ENCODE measurements at places on chromosomes 3 and 15. TPM values are rescaled to one million over a fixed set of nuclear protein-coding genes. Genes with fewer than 3 reads are reported as not detected.

Gene GPX1
- polyA plus RNA-seq = 105 TPM

Gene PFN2
- 281 TPM for polyA plus RNA-seq

Gene TMEM207
- 0.16 TPM for polyA plus RNA-seq

Gene HYAL1
- 2.2 TPM for polyA plus RNA-seq

Gene ANKRD63
- not detected for polyA plus RNA-seq

Gene CRBN
- 42.9 TPM for polyA plus RNA-seq

Gene BHLHE40
- 37.9 TPM for polyA plus RNA-seq

Gene ADCY5
- polyA plus RNA-seq = 5.4 TPM

Gene IGDCC3
- polyA plus RNA-seq = 2.2 TPM

Gene SEMA7A
- polyA plus RNA-seq = 9.6 TPM

Gene IL17RB
- polyA plus RNA-seq = 5.1 TPM

Gene SLC28A2
- not detected for polyA plus RNA-seq
